Suprapubic skin (tissue), 4 donors: ENCODE measurements at places on chromosomes 13 and 19. TPM values are rescaled to one million over a fixed set of nuclear protein-coding genes. Genes with fewer than 3 reads are reported as not detected.

DNA sequence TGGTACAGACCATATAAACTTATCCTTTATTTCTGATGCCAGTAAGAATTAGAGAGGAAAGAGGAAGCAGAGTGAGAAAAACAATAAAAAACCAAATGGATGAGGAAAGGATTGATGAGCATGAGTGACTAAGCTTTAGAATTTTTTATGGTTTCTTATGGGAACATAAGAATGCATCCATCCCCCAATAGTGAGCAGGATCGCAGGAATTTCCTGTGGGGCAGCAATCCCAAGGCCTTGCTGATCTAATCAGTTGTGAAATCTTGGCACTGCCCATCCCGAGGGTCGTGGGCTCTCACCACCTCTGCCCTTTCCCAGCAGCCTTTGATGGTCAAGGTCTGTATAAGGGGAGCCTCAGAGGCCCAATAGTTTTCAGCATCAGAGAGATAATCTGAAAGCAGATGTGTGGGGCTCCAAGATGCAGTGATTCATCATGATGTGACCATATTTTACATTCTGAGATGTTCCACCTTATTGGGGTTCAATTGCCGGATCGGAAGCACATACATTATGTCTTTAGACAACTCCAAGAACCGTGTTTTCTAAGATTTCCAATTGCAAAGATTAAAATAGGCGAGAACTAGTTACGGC is 222.1 kb downstream of the DNAJC15 start:
- DNase-seq = no peak

SPIB gene
- total RNA-seq = not detected

- DNase-seq = no peak
These were observed 109.9 kb downstream of the KLF12 start for GRCh38 chr13:74024314-74024713.

DNA sequence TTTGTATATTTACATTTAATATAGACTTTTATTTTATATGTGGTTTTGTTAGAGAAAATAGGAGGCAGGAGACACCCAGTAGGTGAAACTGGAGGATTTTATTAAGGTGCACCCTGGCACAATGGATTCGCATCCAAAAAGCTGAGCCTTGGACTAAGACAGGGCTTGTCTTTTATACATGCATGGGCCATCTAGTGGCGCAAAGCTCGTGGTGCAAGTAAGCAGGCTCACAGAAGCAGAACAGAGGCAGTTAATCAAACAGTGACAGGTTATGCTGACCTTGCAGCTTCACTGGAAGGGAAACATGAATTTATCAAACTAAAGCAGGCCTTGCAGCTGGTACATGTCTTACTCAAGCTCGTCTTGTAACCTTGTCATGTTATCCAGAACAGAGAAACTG is 58.8 kb upstream of the ZNF681 start:
- no peak for DNase-seq

GRCh38 chr13:44118881-44119280 is 239.2 kb downstream of the LACC1 start:
- DNase-seq = no peak

DNA sequence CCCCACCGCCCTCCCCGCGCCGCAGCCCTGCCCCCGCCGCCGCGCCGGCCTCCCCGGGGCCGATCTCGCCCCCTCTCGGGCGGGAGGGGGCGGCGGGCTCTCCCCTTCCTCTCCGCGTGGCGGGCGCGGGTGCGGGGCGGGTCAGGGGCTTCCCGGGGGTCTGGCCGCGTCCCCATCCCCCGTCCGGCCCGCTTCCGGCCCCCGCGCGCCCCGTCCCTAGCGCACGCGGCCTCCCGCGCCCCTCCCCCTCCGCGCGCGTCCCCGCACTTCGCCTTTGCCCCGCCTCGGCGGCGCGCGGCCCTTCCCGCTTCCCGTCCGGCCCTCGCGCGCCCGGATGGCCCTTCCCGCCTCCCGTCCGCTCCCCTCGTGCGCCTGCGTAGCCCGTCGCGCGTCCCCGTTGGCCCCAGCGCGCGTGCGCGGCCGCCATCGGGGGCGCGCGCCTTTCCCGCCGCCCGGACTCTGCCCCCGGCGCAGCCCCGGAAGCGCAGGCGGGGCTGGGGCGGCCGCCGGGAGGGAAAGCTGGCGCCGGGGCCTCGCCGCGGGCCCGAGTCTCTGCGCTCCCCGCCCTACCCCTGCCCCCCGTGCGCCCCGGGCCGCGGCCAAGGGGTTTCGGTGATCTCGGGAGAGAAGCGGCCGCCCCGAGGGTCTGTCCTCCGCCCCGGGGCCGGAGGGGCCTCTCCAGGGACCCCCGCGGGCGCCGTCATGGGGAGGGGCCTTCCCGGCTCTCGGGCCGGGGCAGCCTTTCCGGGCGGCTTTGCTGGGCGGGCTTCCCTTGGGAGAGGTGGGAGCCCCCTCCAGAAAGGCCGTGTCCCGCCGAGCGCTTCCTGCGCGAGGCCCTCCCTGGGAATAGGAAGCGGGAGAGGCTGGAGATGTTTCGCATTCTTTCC is 519 bp downstream of the PTBP1 start:
- DNase-seq = peak; percentile 92

DNA sequence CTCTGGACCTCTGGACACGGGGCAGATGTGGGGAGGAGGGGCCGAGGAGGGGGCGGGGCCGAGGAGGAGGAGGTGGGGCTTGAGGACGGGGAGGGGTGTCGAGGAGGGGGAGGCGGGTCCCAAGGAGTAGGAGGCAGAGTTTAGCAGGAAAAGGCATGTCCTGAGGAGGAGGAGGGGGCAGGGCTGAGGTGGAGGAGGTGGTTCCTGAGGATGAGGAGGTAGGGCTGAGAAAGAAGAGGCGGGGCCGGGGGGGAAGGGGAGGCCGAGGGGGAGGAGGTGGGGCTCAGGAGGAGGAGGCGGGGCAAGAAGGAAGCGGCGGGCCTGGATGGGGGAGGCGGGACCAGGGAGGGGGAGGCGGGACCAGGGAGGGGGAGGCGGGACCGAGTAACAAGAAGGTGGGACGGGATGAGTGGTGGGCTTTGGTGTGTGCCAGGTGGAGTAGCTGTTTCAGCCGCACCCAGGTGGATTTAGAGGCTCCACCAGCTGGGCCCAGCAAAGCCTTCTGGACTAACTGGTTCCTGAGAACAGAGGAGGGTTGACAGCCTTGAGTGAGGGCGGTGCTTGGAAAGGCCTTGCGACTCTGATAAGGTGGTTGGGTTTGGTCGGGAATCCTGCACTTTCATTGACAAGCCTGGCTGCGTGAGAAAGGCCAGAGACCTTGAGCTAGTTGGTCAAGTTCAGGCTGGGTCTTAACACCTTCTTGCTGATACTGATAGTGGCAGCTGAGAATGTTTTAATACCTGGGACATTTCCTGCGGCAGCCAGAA is 7.7 kb downstream of the TECR start:
- peak; percentile 85 for DNase-seq

GRCh38 chr13:102846261-102847015 is 606 bp downstream of the ERCC5 start:
- DNase-seq = peak; percentile 72
